ENCODE measurements at places on chromosomes 12 and 14. TPM values are rescaled to one million over a fixed set of nuclear protein-coding genes. Genes with fewer than 3 reads are reported as not detected.

Gene GPR137C
- total RNA-seq: 0.59 TPM

Gene CCDC175
- not detected for total RNA-seq

Gene AHNAK2
- 164 TPM for total RNA-seq

Gene DLK1
- total RNA-seq: not detected

Gene SMCO2
- not detected for total RNA-seq

Gene HCAR2
- total RNA-seq: under 0.01 TPM

Gene ACTN1
- 120 TPM for total RNA-seq

Gene NANOG
- total RNA-seq: not detected

Gene SYNJ2BP
- total RNA-seq: 16.2 TPM

Gene CRIP1
- total RNA-seq: 4.4 TPM

Gene HOXC12
- not detected for total RNA-seq

Gene RFX4
- not detected for total RNA-seq

Gene CLBA1
- 8.8 TPM for total RNA-seq

Gene IFNG-AS1
- total RNA-seq: not detected

Gene LAG3
- total RNA-seq: not detected

Gene PDZRN4
- total RNA-seq: not detected

Gene FAM186B
- total RNA-seq: 0.20 TPM

Gene TMEM229B
- total RNA-seq: 0.37 TPM

Gene ACVR1B
- total RNA-seq: 12.9 TPM

Gene NKX2-1
- total RNA-seq: not detected

Gene AQP6
- total RNA-seq: not detected

Gene GPR135
- 4.3 TPM for total RNA-seq

Gene LUM
- 67.2 TPM for total RNA-seq

Gene DNAJC22
- 0.20 TPM for total RNA-seq

Gene BHLHE41
- total RNA-seq: 1.1 TPM

Gene ETV6
- total RNA-seq: 5.7 TPM

Gene GPRC5A
- total RNA-seq: 4.0 TPM

Gene MGP
- 0.73 TPM for total RNA-seq

Gene NXPH4
- 0.73 TPM for total RNA-seq

Gene GPR162
- 0.73 TPM for total RNA-seq

Gene HOXC6
- 3.7 TPM for total RNA-seq

Gene ZDHHC22
- total RNA-seq: not detected

Gene TAS2R10
- total RNA-seq: 1.1 TPM

Gene MFAP5
- 5.3 TPM for total RNA-seq

Gene TOGARAM1
- total RNA-seq: 19.9 TPM

Gene EIF2B1
- total RNA-seq: 31.2 TPM

Gene CORO1C
- 293 TPM for total RNA-seq

Gene TMPRSS12
- total RNA-seq: not detected

Gene NUBPL
- 11.4 TPM for total RNA-seq

Gene SLC7A8
- 3.3 TPM for total RNA-seq

Gene CNTN1
- total RNA-seq: 0.39 TPM

Gene SLC17A8
- under 0.01 TPM for total RNA-seq

Gene SLC10A1
- not detected for total RNA-seq

Gene FOS
- total RNA-seq: 2.2 TPM

Gene GALNT6
- total RNA-seq: 1.8 TPM
